ENCODE measurements at places on chromosomes 11 and 22.

- no peak for DNase-seq
These were observed 83.9 kb downstream of the OR5AK2 start for GRCh38 chr11:57072640-57073039.

- DNase-seq = no peak
These were observed 83.5 kb upstream of the OR9Q1 start for GRCh38 chr11:57940044-57940756.

DNA sequence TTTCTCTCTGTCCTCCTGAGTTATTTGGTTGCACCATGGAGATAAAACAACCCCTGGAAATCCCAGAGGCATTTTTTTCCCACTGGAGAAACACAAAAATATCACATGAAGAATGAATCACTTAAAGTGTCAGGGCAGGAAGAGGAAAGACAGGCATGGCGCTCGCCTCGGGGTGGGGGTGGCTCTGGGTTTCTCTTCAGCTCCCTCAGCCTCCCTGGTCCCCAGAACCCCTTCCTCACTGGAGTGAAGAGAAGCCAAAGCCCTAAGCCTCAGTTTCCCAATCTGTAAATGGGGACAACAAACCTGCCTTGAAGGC lies 938 bp downstream of the SHISAL1 start:
- no peak for DNase-seq

- DNase-seq = no peak
These were observed 320.7 kb downstream of the TMEM135 start for GRCh38 chr11:87358461-87358860.

- no peak for DNase-seq
These were observed 28.9 kb downstream of the NAP1L4 start for GRCh38 chr11:2963112-2963754.

DNA sequence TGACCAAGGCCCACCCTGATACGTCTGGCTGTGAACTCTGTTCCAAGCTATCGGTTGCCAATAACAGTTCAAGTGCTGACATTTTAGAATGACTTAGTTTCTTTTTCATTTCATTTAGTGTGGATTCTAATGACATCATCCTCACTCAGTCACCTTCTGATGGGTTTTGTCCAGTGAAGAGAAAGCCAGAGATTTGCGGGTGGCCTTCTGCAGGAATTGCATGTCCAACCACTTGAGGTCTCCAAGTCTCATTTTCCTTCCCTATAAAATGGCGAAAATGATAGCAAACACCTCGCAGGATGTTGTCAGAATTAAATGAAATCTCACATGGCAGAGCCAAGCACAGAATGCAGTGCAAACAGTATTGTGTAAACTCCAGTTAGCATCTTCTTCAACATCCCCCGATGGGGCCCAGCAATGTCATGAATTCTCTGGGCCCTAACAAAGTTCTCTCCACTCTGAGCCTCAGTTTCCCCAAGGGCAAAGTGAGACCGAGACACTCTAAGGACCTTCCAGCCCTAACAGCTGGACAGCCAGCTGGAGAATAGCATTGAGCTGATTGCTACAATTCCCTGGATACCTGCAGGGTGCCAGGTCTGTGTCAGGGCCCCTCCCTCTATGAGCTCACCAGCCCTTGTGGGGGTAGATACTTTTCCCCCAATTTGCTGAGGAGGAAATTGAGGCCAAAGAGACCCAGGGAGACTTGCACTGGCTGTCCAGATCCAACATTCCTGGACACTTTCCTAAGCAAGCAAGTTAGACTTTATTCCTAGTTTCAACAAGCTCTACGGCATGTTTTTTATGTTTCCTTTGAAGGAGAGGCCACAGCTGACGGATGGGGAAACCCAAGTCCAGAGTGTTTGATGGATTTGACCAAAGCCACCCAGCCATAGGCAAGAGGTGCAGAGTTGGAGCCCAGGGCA lies 286.7 kb downstream of the MN1 start:
- DNase-seq = no peak

DNA sequence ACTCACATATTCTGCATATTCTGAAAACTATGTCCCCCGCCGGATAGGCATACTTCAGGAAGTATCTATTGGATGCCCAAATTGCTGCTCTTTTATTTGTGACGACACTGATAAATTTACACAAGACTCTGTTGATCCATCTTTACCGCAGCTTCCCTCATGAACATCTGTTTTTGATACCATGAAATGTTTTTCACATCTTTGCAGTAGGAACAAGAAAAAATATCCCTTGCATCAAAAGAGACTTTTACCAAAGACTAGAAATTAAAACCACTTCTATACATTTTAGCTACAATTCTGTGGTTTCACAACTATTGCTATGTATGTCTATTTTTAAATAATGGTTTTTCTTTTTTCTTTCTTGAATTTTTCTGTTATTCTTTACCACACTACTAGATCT lies 15.3 kb downstream of the POU2AF2 start:
- no peak for DNase-seq

DNA sequence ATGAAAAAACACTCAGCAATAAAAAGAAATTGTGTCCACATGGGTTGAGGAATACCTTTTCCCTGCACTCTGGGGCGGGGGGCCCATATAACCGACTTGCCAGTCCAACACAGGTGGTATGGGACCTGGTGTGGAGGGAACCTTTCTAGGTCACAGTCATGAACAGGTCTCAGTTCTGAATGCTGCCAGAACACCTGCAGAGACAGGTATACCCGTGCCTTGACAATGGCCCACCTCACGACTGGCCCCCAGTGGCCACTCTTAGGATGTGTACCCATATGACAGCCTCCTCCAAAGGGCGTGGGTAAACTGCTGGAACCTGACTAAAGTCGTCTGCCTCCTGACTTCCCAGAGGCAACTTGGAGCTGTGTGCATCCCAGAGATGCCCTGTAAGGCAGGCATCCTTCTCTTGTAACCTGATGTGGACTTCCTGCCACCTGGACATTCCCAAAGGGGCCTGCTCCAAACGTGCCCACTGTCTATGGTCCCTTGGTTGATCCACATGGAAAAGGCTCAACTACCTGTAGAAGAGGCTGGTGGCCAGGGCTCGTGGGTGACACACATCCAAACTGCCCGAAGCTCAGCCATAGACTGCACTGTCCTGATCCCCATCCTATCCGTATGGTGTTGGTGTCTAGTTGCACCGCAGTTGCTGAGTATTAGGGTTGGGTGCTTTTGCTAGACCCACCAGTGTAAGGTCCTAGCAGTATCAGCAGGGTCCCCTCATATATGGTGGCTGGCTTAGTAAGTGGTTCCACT lies 859.3 kb downstream of the BRD1 start:
- DNase-seq = no peak

DNA sequence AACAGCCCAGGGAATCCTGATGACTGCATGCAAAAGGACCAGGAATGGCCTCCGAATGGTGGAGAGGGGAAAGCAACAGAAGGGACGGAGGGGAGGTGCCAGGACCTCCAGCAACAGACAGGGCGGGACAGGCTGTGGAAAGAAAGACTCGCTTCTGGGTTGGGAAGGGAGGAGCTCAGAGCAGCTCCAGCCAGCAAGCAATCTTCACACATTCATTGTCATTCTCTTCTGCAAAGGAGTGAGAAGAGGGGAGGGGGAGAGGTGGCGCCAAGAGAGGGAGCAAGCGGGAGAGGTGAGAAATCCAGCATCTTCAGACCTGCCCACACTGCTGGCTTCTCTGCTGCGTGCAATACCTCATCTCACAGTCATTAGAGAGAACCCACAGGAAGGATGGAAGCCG lies 509.0 kb downstream of the BUD13 start:
- DNase-seq = no peak

- DNase-seq = no peak
These were observed 2.5 kb upstream of the DENND5A start for GRCh38 chr11:9267680-9268079.

GRCh38 chr11:18791207-18791968 lies at the start of gene PTPN5:
TSS of gene PTPN5 (minus strand) at chr11:18791798. CDS start at chr11:18771958, 19,840 bp downstream.
- DNase-seq = no peak

GRCh38 chr11:9639985-9640384 lies 23.9 kb upstream of the SWAP70 start:
- no peak for DNase-seq

DNA sequence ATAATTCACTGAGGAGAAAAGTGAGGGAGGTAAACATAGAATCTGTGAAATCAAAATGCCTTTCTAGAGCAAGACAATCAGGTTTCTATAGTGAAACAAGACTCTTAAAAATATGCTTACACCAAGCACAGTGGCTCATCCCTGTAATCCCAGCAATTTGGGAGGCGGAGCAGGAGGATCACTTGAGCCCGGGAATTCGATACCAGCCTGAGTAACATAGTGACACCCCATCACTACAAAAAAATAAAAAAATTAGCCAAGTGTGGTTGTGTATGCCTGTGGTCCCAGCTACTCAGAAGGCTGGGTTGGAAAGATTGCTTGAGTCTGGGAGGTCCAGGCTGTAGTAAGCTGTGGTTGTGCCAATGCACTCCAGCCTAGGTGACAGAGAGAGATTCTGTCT lies 43.2 kb upstream of the ME3 start:
- no peak for DNase-seq

GRCh38 chr22:39666495-39666894 lies 95.9 kb downstream of the CACNA1I start:
- DNase-seq = no peak

DNA sequence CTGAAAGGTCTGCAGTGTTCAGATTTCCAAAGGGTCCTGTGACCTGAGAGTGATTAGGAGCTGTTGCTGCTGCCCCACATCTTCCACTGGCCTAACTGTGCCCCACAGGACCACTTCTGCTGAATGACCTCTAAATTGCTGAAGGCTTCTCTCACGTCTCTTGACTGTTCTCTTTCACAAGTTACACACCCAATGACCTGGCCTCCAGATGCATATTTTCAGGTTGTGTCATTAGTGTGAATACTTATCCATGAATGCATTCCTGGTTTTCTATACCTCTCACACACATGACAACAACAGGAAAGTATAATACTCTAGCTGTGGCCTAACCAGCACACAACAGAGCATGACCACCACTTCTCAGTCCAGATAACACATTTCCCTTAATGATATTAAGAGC lies 15.4 kb downstream of the PRR14L start:
- DNase-seq = no peak

- DNase-seq = no peak
These were observed 47.4 kb upstream of the SEPTIN5 start for GRCh38 chr22:19666673-19667593.

GRCh38 chr11:117815262-117815803 lies 9.2 kb downstream of the FXYD2 start:
- DNase-seq = no peak

DNA sequence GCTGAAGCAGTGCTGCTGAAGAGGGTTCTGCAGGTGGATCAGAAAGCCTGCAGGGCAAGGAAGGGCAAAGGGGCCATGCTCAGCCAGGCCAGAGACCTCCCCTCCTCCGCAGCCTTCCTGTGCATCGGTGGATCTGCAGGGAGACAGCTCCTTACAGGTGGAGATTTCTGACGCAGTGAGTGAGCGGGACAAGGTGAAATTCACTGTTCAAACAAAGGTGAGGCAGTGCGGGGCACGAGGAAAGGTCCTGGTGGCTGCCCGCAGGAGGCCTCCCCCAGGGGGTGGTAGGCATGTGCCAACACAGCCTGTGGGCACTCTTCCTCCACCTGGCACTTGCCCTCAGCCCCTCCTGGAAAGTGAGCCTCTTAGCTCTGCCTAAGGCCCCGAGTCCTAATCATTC lies 8.6 kb downstream of the CFL1 start:
- DNase-seq = no peak

GRCh38 chr11:99693941-99694492 lies 673.3 kb downstream of the CNTN5 start:
- DNase-seq = no peak

DNA sequence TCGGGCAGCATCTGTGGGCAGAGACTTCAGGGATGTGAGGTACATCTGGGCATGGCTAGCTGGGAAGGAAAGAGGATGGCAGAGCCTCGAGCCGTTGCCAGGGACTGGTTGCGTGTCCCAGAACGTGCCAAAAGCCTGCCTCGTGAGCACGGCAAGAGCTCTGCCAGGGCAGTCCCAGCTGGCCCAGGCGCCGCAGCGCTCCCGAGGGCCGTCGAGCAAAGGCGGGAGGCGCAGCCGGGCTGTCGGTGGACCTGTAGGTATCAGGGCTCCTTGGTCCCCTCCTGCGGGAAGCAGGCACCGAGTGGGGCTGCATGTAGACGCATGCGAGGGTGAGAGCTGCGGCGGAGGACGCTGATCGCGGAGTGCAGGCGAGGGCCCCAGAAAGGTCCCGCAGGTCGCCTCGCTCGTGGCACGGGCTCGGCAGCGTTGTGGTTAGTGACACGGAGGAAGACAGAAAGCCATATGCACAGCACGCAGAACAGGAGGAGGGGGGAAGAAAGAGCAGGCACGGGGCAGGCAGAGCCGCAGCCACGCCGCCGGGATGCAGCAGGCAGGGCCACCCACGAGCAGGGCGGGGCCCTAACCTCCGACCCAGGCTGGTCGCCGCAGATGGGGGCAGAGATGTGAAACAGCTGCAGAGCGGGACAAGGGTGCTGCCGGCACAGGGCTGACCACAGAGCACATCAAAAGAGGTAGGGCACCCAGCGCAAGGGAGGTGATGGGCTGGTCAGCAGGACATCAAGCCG lies 18.0 kb downstream of the LSP1 start:
- no peak for DNase-seq

DNA sequence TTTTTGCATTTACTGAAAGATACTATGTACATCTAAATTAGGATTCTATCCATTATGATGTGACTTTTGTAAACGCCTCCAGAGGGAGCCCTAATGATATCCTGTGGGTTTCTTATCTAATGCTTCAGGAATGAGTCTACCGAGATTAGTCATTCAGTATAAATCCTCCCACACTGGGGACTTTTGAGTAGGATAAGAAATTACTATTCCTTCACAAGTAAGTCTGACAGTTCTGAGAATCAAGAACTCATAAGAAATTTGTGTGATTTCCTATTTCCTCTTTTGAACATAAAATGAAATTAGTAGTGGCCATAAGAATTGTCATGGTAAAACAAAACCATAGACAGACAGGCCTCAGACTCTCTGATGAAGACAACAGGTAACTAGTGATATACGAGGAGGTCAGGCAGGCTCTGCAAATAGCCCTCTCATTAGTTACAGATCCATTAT lies 10.0 kb upstream of the OR5M1 start:
- peak; percentile 9 for DNase-seq

- DNase-seq = no peak
These were observed 587.0 kb downstream of the DLG2 start for GRCh38 chr11:85040166-85040565.

DNA sequence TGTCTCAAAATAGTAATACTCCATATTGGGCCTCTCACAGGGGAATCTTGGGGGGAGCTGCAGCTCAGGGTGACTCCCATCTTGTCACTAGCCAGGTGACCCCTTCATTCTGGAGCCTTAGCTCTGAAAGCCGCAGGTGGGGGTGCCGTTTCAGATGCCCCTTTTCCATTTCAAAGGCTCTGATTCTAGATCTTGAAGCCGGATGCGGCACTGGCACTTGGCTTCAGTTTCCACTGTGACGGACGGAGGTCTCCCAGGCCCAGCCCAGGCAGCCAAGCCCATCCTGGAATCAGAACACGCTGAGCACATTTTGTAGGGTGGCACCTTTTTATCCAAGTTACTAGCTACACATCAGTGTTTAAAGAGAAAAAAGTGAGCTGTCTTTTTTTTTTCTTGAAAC lies 6.4 kb downstream of the BIK start:
- DNase-seq = no peak

DNA sequence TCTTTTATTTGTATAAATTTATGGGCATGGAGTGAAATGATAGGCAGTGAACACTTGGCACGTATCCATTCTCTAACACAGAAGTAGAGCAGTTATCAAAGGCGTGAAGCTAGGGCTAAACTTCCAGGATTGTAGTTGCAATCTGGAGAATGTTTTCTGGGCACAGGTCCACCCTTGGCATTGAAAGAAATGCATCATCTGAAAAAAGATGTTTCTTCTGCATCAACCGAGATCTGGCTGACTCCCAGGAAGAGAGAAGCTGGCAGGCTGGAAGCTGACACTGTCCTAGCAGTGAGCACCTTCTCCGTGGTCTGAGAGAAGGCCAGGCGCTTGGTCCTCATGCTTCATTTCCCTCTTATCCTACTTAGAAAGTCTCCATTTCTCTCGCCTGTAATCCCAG lies 600.0 kb downstream of the BRD1 start:
- no peak for DNase-seq

Data from NCI-H1092 (cell line).